ENCODE measurements at places on chromosomes 3 and 15.

DNA sequence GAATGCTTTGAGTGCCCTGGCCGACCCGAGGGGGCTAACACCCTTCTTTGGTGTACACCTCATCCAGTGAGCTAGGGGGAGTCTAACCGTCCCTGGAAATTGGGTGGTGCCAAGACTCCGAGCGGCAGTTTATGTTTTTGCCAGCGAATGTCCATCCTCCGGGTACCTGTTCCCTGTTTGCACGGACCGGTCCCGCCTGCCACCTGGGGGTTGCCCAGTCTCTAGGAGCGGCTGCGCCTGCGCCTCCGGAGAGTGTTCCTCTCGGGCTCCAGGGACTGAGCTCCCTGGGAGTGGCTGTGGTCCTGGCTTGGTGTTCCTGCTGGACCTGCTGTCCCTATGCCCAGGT is 913 bp upstream of the WNT7A start:
- no peak for DNase-seq

- no peak for DNase-seq
Measured at GRCh38 chr3:18237251-18238005, 187.7 kb downstream of the SATB1 start.

DNA sequence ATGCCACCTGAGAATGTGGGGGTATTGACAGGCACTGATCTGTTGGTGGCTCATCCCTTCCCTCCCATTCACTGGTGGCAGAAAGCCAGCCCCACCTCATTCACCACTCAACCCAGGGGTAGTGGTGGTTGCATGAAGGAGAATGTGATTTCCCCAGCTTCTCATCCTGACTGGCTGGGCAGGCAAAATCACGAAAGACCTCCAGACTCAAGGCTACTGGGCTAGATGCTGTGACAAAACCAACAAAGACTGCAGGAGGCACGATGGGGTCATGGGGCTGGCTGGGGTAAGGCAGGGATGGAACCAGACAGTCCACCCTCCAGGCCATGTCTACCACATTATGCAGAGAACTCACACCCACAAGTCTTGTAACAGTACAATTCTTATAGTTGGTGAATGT is 33.9 kb downstream of the FSTL1 start:
- DNase-seq, result no peak

DNA sequence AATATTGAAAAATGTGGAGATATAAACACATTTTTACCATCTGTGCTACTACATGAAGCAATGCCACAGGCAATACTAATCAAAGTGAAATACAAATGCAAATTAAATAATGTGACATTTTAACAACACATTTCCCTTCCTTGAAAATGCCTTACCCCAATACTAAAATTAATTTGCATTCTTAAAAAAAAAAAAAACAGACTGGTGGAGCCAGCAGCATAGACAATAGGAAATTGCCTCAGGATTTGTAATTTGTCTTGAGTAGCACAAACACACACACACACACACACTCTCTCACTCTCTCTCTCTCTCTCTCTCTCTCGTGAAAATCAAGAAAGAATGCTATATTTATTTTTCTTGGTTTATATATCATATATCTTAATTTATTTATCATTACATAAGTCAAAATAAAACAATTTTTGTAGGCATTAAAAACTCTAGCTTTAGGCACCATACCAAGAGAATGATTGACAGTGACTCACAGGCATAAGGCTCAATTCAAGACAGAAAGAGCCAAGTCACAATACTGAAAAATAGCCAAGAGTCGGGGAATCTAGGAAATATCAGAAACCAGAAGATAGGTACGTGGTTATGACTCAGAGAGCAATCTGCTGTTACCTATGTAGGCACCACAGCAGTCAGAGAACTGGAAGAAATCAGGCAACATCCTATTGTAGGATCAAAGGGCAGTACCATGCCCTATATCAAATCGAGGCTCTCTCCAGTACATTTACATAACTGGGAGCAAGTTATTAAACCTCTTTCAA is 23.0 kb downstream of the SUCNR1 start:
- no peak for DNase-seq

DNA sequence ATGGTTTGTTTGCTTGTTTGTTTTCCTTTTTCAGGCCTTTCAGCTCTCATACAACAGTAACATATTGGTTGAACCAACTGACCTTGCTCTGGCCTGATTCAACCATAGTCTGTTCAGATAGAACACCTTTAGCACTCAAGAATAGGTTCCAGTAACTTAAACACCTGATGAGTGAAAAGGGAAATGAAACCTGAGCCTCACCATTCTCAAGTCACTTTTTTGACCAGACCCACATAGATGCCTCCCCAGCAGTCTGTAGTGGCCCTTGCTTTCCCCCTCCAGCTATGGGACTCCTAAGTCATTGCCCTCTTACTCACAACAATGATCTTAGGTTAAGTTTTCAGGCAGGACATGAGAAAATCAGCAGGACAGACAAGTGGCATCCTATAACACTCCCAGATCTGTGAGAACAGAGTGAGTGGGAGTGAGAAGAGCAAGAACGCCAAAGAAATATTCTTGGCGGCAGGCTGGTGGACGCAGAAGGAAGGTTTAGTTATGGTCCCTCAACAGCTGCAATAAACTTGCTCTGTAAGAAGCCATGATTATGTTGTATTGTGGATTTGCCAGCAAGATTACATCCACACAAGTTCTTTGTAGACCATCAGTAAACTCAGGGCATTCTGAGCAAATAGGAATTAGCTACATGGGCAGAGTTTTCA is 367.5 kb downstream of the MECOM start:
- DNase-seq, result no peak

DNA sequence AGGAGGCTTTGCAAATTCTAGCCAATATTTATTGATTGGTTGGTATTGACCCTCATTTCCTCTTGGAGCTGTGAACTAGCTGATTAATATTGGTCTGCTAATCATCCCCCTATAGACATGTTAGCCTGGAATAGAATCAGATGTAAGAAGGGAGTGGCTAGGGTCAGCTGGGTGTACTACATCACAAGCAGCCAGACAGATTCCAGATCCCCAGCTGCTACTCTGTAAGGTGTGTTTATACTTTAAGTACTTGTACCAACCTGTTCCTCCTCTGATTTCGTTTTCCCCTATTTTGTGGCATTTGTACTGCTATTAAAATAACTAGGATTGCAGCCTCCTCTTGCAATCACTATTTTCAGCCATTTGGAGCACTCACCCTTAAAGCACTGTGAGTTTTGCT is 49.9 kb downstream of the PARP15 start:
- DNase-seq, result no peak

- DNase-seq, result no peak
Measured at GRCh38 chr3:125350597-125350996, 24.5 kb downstream of the ZNF148 start.

DNA sequence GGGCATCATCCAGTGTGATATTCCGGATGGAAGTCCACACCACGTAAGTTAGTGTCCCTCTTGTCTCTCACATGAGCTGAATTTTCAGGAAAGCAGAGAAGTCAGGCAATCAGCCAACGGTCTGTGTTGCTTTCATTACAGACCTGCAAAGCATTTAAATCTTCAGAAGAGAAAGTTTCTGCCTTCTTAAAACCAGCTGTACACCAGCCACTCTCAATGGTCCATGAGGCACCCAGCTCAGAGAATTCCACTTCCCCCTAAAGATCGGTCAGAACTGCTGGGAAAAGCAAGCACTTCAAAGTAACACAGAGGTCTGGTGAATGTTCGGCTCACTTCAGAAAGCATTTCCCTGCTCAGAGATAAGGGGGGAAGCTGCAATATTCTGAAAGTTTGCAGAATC is 903.7 kb downstream of the EPHA3 start:
- DNase-seq, result no peak

DNA sequence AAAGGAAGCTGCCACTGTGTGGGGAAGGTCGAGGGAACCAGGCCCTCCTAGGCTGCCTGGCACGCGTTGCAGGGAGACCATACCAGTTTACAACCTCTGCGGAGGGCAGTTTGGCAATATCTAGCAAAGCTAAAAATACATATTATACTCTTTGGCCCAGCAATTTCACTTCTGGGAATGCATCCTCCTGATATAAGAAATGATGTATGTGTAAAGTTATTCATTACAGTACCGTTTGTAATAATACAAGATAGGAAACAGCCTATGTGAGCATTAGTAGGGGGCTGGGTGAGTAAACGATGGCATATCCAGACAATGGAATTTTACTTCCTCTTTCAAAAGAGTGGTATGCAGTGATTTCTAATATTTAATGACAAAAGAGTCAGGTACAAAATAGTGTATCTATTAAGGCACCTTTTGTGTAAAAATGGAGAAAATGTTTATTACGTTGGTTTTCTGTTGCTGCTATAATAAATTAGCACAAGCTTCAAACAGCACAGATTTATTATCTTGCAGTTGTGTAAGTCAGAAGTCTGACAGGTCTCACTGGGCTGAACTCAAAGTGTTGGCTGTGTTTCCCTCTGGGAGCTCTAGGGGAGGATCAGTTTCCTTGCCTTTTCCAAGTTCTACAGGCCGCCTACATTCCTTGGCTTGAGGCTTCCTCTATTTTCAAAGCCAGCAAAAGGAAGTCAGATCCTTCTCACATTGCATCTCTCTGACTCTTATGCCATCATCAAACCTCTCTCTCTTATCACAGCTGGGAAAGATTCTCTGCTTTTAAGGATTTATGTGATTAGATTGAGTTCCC is 9.0 kb downstream of the APOD start:
- no peak for DNase-seq

All from HAP-1 (cell line).